Colonic mucosa (tissue), 4 donors: ENCODE measurements at places on chromosomes 13 and 19. TPM values are rescaled to one million over a fixed set of nuclear protein-coding genes. Genes with fewer than 3 reads are reported as not detected.

Gene ZSCAN22
- total RNA-seq: 3.0 TPM

Gene ADAT3
- total RNA-seq: 14.2 TPM

Gene EID2B
- total RNA-seq: 0.56 TPM

Gene ZNF177
- 1.2 TPM for total RNA-seq

GRCh38 chr13:98313023-98313921 lies 136.2 kb upstream of the RNF113B start:
- peak; percentile 44 for DNase-seq

DNA sequence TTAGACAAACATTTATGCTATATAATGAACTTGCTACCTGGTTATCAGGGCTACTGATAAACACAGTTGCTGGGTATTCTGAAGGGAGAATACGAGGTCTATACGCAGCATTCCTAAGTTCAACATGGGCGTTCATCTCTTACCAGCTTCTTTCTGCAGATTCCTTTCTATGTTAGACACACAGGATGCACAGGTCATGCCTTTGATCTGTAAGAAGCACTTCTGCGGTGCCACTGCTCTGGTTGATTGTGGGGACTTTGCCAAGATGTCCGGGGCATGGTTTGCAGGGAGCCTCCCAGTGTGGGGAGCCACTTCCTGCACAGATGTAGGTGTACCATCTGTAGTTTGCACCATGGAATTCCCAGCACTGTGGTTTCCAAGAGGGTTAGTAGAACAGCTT lies 40.9 kb downstream of the ATP7B start:
- DNase-seq: no peak

Gene NRTN
- 2.9 TPM for total RNA-seq

Gene FGF22
- not detected for total RNA-seq

DNA sequence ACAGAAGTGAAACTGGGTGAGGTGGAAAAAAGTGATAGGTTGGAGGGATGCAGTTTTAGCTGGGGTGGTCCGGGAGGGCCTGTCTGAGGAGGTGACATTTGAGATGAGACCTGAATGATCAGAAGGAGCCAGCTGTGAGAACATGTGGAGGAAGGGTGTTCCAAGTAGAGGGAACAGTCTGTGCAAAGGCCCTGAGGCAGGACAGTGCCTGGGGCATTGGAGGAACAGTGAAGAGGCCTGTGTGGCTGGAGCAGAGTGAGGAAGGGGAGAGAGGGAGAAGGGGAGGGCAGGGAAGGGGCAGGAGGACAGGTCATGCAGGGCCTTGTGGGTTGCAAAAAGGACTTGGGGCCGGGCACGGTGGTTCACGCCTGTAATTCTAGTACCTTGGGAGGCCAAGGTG lies 36.3 kb upstream of the PTPRS start:
- no peak for DNase-seq

Gene CFAP97D2
- not detected for total RNA-seq

DNA sequence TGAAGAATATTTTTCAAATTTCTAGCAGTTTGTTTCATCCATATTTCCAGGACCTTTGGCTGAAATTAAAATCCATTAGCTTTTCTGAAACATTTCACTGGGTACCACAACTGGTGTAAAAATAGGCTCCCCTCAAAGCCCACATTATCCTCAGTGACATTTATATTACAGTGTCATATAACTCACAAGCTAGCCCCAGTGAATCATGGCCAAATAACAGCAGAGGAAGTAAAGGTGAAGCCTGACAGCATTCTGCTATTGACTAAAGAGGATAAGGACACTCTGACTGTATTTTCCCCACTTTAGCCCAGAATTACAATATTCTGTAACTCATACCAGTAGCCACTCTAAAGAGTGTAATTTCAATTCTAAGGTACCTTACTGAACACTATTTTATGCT lies 21.9 kb downstream of the KCTD12 start:
- no peak for DNase-seq

Gene PALM3
- 0.37 TPM for total RNA-seq

DNA sequence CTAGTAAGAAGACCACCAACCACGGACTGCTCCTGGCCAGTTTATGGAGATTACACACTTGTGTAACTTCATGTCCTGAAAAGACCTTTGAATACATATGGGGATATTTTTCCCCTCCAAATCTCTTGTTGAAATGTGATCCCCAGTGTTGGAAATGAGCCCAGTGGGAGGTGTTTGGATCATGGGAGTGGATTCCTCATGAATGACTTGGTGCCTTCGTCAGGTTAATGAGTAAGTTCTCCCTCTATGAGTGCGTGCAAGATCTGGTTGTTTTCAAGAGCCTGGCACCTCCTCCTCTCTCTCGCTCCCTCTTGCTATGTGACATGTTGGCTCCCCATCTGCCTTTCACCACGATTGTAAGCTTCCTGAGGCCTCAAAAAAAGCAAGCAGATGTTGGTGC lies 769.0 kb upstream of the SLITRK1 start:
- no peak for DNase-seq

DNA sequence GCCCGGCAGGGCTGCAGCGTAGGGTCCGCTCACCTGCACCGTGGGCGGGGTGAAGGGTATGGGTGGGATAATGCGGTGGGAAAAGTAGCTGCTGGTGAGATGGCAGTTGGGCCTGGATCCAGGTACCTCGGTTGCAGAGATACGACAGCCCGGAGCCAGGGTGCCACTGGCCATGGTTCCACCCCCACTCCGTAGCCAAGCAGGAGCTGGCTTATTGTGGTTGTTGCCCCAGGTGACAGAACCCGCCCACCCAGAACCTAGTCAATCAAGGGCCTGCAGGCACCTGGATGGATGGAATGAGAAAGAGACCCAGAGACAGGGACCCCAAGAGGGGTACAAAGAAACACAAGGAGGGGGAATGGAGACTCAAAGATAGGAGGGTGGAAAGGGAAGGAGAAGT lies 3.5 kb upstream of the LHB start:
- no peak for DNase-seq

DNA sequence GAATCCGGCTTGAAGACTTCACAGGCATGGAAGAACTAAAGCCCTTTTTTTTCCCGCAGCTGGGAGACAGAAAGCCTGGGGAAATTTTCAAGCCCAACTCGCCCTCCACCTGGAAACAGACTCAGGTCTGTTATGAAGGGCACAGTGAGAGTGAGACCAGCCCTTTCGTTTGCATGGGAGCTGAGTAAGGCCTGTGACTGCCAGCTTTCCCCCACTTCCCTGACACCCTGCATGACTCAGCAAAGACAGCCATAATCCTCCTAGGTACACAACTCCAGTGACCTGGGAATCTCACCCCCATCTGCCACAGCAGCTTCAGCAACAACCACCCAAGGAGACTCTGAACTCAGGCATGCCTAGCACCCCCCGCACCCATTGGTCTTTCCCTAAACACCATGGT lies 87.6 kb upstream of the ZNF91 start:
- DNase-seq: no peak

GRCh38 chr13:106489849-106490568 lies 45.5 kb downstream of the EFNB2 start:
- no peak for DNase-seq

Gene ADGRE3
- 1.2 TPM for total RNA-seq

Gene CCNA1
- total RNA-seq: not detected

Gene KCNN1
- not detected for total RNA-seq
